HFFc6 (cell line): ENCODE measurements at places on chromosomes 12 and 14. TPM values are rescaled to one million over a fixed set of nuclear protein-coding genes. Genes with fewer than 3 reads are reported as not detected.
A peak's percentile ranks its signal among the peaks of the same experiment; 100 is the strongest.

The PTCSC3 gene
- total RNA-seq: not detected in 3 replicates

The ACSM4 gene
- total RNA-seq: not detected in 3 replicates

The RFX4 gene
- total RNA-seq: not detected in 3 replicates

DNA sequence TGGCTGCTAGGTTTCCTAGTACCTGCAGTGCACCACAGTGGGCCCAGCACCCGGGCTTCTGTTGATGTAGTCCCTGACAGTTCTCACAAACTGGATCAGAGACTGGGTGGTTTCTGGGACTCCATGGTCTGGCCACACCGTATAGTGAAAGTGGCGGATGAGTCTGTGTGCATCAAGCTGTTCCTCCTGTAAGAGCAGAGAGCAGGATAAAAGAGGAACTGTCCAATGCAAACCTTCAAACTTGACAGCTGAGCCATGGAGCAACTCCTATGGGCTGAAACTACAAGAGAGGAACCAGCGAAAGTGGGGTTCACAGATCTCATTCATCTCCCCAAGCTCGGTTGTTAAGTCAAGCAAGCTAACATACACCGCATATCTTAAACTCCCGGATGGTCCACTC, 102.8 kb downstream of the PTPRB start:
- H3K27me3 ChIP-seq: no peaks in the 10 kb centered on the region
- DNase-seq: no peak
- H3K4me1 ChIP-seq: no peaks in the 10 kb centered on the region
- no peak overlapping the region for H3K4me3 ChIP-seq
- no peak overlapping the region for H3K27ac ChIP-seq

DNA sequence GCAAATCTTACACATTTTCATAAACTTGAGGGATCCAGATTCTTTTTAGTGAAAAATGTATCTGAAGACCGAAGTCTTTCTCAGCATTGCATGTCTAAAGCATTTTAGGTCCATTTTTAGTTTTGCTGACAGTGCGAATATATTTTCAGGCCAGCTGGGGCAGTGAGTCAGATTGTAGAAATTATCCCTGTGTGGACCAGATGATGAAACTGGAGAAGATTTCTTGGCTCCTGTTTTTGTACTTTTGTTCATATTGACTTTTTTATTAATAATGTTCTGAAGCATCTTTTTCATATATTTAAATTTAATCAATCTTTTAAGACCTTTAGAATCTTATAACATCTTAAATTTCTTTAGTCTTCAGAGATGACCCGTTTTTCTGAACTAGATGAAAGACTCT, 173.1 kb downstream of the FLRT2 start:
- DNase-seq: no peak
- H3K4me3 ChIP-seq: no peak overlapping the region
- no peaks in the 10 kb centered on the region for H3K36me3 ChIP-seq

DNA sequence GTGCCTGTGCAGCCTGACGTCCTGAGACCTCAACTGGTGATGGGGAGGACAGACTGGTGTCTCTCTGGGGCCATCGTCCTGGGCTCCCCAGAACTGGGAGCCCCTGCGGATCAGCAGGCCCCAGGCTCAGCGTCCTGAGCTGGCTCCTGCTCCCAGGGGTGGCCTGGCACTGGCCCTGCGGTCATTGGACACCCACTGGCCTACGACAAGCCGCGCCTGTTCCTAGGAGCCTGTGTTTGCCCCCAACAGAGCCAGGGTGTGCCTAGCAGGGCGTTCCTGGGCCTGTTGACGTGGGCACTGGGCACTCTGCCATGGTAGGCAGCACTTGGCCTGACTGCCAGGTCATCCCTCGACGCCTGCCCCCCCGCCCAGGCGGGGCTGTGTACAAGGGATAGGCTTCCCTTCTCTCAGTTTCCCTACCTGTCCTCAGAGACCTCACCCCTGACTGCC, 8.4 kb downstream of the ADSS1 start:
- no peak overlapping the region for H3K4me3 ChIP-seq
- peaks cover 23% of the 10 kb centered on the region for H3K27me3 ChIP-seq
- peaks cover 12% of the 10 kb centered on the region for H3K4me1 ChIP-seq
- DNase-seq: no peak
- no peaks in the 10 kb centered on the region for H3K36me3 ChIP-seq
- H3K27ac ChIP-seq: no peak overlapping the region

DNA sequence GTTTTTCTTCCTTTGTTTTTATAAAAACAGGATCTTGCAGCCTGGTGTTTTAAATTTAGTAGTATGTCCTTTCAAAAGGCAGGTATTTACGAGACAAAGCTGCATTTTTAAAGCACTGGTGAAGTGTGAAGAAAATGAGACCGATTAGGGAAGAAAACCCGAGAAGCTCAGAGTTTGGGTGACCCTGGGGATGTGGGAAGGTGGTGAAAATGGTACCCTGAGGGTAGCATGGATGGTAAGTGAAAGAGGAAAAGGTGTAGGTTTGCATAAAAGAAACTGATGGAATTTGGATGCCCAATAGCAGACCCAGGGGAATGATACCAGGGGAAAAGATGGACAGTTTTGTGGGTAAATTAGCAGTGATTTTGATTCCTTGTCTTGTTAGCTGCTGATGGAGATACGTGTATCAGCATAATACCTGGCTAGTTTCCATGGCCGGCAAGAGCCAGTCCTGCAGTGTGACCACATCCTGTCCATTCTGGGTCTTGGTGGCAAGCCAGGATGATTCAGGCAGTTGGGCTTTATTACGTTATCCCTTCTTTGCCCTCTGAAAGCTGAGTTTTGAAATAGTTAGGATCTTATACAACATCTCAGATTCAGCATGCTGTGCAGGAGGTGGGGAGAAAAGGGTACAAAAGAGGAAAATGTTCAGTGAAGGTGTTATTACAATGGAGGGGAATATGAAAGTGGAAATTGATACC, 8.9 kb downstream of the BICD1 start:
- H3K27ac ChIP-seq: peak overlapping the region; percentile 78
- peaks cover 2% of the 10 kb centered on the region; the same call in 1 of the 2 replicates for H3K27me3 ChIP-seq
- peak; percentile 99 for DNase-seq

DNA sequence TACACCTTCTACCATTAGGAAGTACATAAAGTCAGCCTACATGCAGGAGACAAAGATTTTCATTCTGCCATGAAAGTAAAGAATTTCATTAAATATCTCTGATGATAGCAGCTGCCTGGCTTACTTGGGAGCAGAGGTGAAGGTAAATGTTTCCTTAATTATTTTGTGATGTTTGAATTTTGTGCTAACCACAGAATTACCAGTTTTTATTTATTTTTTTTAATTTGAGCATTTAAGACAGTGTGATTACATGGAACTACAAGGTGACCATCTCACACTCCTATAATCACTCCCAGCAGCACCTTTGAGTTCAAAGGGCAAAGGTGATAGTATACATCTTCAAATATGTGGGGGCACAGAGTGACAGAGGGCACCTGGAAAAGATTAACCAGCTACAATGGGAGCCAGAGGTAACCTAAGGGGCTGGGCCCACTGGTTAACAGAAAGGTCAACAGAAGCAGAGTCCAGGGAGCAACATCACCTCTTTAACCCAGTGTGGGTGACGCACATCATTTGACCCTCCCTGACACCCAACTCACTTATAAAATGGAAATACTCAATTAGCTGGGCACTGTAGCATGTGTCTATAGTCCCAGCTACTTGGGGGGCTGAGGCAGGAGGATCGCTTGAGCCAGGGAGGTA, 65.0 kb downstream of the GCH1 start:
- no peaks in the 10 kb centered on the region for H3K36me3 ChIP-seq
- H3K4me3 ChIP-seq: no peak overlapping the region
- H3K27me3 ChIP-seq: peaks cover 17% of the 10 kb centered on the region
- H3K4me1 ChIP-seq: no peaks in the 10 kb centered on the region
